ENCODE measurements at places on chromosomes 13 and 19.
A peak's percentile ranks its signal among the peaks of the same experiment; 100 is the strongest.

GRCh38 chr13:73697166-73697565 is 437.0 kb downstream of the KLF12 start:
- no peak for DNase-seq

DNA sequence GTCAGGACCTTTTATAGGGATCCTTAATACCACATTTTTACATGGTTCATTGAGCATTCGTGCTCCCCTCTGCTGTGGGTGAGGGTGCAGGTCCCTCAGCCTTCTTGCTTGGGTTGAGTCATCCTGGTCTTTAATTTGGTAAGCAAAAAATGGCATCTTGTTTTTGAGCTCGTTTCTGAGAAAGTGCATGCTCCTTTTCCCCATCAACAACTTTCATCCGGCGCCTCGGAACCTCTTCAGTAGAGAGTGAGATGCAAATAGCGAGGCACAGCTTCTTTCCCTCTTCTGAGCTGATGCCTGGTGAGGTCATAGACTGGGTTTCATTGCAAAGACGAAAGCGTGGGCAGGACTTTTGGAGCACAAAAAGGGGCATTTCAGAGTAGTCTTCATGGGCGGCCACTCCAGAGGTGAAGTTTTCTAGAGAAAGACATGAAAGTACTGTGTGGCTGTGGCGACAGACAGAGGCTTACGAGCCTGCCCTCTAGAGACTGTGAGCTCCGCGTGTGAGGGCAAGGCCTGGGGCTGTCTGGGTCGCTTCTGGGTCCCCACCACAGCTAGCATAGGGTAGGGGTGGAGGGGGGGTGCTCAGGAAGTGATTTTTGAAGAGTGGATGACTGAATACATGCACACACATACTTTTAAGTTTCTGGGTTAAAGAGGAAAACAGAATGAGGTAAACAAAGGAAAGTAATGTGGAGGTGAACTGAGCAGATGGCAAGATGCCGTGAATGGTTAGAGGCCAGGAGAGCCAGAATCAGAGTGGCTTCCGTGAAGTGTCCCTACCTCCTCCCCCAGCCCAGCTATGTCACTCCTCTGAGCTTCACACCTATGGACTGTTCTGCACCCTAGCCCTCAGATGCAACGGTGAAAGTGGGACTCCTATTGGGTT is 44.3 kb downstream of the BBC3 start:
- DNase-seq: peak; percentile 79

- no peak for DNase-seq
Observed at GRCh38 chr13:19178901-19179593, 2.6 kb downstream of the TUBA3C start.

- no peak for DNase-seq
Observed at GRCh38 chr13:91312324-91312723, 35.2 kb upstream of the MIR17HG start.

DNA sequence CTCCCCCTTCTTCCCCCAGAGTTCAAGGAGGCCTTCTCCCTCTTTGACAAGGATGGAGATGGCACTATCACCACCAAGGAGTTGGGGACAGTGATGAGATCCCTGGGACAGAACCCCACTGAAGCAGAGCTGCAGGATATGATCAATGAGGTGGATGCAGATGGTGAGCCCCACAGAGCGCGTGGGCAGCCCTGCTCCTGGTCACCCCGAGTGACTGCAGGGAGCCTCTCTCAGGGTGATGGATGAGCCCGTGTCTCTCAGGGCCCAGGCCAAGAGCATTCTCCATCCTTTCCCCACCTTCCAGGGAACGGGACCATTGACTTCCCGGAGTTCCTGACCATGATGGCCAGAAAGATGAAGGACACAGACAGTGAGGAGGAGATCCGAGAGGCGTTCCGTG is 7.0 kb downstream of the CALM3 start:
- no peak for DNase-seq

- DNase-seq: no peak
Observed at GRCh38 chr13:112733112-112733511, 43.3 kb downstream of the ATP11A start.

DNA sequence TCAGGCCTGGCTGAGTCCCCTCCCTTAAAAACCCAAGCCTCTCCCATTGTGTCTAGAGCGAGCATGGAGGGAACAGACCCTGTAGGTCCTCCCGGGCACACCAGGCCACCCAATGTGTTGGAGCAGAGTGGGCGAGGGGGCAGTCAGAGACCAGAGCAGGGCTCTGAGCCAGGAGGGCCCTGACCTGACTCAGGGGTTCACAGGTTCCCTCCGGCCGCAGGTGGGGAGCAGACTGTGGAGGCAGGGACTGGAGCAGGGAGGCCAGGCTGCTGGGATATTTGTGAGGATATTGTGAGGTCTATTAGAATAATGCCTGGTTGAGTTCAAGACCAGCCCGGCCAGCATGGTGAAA is 1.6 kb upstream of the TYROBP start:
- no peak for DNase-seq
